ENCODE measurements at places on chromosomes 12 and 14.

DNA sequence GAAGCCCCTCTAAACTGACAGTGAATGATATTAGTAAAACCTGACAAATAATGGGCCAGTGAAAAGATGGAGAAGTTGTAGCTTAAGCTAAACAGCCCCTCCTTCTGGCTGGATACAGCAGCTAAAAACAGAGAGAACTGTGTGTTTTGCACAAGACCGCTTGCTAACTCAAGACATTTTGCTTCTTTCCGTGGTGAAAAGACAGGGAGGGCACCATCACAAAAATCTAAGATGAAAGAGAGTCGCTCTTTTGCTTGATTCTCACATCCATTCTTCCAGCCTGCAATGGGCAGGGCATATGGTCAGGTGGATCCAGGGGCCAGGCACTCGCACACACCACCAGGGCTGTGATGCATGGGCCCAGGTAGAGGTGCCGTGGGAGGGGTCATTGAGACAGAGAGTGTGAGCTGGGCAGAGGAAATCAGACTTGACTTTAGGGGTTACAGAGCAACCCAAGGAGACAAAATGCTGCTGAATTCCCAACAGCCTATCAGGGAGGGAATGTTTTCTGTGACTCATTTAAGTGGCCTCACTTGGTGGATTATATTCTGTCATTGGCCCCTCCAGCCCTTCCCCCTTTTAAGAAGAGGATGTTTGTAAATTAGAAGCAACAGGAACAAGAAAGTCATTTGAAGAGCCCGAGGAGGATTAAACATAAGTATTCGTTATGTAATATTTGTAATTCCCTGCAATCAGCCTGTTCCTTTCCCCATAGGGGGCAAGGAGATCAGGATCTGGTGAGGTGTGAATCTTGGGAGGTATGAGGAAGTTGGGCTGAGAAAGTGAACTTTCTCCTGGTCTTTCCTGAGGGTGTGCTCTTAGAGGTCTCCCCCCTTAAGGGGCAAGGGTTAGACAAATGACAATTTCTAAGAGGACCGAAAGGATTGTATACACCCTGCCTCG, 12.3 kb downstream of the EMP1 start:
- DNase-seq, result peak; percentile 60

GRCh38 chr14:99234961-99235571, 36.9 kb downstream of the BCL11B start:
- no peak for DNase-seq

DNA sequence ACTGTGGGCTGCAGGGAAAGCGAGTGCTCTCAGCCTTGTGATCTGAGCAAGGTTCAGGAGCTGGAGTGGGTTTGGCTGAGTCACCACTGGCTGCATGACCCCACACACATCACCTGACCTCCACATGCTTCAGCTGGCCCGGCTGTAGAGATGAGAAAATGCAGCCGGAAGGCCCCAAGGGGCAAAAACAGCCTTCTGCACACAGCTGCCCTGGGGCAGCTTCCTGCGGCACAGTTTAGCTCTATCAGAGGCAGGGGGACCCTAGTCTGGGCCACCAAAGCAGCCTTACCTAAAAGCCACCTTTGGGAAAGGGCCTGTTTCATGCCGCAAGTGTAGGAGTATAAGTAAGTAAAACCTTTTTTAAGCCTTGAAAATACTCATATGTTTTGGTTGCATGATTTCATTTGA, 123.3 kb downstream of the SSPN start:
- DNase-seq, result peak; percentile 91

DNA sequence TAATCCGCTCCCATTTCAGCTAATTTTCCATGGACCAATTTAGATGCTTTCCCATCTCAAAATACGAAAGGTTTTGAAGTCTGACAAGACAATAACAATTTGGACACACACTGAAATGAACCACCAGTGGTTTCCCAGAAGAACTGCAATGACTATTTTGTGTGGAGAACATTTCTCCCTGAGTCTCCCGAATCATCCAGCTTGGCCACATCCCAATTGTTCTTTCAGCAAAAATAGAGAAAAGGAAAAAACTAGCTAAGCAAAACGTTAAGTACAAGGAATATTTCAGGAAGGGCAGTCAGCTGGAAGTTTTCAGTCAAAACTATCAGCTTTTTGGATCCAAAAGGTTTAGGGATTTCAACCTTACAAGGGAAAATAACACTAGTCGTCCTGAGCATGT, 390.6 kb downstream of the KCNH5 start:
- peak; percentile 44 for DNase-seq

DNA sequence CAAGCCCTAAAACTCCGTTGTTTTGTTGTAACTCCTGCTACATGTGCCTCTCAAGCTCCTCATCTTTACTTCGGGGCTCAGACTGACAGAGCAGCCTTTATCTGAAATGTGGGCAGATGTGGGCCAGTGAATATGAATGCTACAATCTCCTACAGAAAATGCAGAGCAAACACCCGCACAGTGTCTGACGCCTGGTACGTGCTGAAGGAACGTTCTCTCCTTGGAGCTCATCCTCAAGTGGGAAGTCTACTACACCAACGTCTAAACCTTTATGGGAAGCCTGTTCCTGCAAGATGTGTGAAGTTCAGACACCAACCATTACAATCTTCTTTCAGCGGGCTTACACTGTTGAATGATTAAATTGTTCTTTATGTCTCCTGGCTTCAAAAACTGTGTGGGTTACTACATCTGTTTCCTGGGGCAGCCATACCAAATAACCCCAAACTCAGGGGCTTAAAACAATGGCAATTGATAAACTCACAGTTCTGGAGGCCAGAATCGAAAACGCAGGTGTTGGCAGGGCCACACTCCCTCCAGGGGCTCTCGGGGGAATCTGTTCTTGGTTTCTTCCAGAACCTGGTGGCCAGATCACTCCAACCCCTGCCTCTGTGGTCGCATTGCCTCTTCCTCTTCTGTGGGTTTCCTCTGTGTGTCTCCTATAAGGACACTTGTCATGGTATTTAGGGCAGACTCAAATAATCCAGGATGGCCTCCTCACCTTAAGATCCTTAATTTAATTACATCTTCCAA, 179.7 kb upstream of the PLXNC1 start:
- no peak for DNase-seq

All from amniotic epithelial cell (primary cell).